Common myeloid progenitor, CD34-positive (primary cell): ENCODE measurements at places on chromosomes 4 and X.

DNA sequence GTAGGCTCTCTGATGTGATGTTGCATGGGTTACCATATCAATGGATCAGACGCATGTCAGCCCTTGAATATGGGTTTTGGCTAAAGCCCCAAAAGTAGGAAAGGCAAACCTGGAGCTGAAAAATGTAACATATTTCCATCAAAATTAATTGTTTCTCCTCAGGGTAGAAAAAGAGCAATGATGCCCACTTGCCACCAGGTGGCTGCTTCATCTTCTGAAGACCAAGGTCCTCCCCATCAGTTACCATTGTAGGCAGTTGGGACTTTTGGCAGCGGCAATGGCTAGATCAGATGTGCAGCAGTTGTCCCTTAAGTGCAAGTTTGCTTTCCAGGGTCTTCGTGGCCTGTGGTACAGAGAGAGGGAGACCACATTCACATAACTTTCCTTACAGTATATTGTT is 118.2 kb downstream of the NAF1 start:
- DNase-seq = peak; percentile 33

DNA sequence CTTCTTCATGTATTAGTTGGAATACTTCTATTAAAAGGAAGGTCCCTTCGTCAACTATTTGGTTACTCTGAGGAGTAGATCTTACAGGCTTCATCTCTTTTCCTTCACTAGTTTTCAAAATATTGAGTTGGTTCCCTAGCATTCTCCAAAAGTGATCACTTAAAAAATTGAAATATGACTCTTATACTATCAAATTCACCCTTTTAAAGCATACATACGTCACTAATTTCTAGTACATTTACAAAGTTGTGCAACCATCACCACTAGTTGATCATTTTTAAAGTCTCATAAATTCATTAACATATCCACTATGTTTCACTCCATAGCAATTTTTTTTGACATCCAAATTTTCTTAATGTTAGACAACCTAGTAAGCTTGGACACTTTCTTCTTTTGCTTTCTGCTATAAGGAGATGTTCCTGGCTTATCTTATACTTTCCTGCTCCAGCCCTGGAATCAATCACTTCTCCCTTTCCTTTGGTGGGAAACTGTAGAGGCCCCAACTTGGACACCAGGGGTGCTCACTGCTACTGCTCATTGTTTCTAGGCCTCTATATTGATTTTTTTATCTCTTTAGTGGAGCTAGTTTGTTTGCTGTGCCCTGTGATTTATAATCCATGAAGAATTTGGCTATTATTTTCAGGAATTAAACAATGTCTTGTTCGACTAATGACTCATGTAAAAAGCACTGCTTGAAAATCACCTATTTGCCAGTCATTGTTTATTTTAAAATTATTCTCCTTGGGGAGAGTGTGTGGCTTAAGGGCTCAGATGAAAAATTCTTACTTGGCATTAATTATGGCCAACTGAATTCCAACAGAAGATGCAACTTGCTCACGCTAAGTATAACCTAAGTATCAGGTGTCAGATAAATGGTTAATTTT is 4.0 kb upstream of the ZFX start:
- no peak for DNase-seq

DNA sequence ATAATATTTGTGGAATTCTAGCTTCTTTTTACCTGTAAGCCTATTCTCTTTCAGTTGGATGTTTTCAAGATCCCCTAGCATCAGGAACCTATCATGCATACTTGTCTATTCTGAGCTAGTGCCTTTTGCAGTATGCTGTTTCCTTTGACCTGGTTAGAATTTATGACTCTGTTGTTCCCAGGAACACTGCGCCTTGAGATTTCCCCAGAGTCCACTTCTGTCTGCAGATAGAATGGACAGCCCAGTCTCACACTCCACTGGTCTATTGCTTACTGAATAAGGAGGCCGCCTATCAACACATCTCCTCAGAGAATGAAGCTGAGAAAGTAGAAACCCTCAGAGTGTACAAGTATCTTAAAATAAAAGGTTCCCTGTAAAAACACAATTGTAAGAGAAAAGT is 465.1 kb upstream of the GALNTL6 start:
- DNase-seq = no peak

GRCh38 chr4:169565606-169566005 is 46.8 kb downstream of the NEK1 start:
- DNase-seq = no peak

DNA sequence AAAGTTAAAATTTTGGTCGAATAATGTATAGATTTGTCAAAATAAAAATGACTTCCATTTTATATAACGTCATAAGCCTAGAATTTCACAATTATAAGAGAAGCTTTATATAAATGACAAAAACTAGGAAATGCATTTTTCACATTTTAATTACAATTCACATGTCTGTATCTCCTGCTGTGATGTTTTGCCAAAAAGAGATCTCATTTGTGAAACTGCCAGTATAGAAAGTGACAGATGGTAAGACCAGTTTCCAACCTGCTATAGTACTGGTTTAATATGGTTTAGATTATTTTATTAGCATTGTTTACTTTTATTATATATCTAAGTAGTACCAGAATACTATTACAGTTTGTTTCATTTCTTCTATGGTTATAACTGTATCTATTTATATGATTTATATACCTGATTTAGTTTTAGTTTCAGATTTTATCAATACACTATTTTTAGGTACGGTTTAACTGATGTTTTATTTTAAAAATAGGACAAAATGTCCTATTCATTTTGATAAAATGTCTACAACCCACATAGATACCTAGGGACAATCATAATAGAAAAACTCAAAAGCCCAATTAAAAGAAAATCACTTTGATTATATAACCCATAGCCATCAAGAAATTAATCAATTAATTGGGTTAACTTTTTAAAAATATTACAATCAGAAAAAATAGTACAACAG is 5.4 kb upstream of the CCSER1 start:
- no peak for DNase-seq

DNA sequence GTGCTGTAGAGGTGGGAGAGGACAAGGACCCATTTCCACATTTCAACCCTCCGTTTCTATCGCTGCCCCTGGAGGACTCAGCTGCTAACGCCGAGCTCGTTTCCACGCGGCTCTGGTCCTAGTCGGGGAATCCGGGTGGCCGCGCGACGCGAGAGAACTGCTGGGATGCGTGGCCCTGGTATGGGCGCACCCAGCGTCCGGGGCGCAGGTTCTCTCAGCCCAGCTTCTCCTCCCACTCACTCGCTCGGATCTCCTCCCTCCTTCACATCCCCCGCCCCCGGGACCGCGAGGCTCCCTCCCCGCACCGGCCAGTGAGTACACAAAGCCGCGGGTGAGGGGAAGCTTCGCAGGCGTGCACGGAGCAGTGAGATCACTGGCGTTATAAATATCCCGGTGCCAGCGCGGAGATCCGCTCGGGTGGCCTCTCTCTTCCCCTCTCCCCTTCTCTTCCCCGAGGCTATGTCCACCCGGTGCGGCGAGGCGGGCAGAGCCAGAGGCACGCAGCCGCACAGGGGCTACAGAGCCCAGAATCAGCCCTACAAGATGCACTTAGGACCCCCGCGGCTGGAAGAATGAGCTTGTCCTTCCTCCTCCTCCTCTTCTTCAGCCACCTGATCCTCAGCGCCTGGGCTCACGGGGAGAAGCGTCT is at the start of gene FGF5:
TSS of gene FGF5 (plus strand) at position 412 of the 649 bp plus-strand sequence. CDS start at position 573, 161 bp downstream.
- peak; percentile 70 for DNase-seq

DNA sequence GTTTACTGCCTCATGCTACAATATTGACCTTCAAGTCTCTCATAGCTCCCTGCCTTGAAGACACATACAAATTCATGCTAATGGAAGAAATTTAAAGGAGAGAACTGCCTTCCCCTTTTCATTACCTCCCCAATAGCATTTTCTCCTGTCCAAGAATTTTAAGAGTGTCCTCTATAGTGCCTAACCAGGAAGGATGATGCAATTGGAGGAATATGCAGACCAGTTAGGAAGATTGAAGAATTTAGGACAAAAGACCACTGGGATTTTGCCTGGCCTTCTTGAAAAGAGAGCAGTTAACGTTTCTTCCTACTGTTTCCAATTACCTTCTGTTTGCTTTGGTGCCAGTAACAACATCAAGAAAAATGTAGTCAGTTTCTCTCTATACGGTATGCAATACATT is 443.9 kb downstream of the INPP4B start:
- no peak for DNase-seq

GRCh38 chr4:4992833-4993232 is 26.4 kb downstream of the CYTL1 start:
- DNase-seq = no peak

- DNase-seq = no peak
These were observed 55.1 kb downstream of the SPATA18 start for GRCh38 chr4:52106191-52106590.
